Right forelimb (tissue), 1 donor: ENCODE measurements at places on chromosomes 4 and X.

GRCh38 chr4:14254926-14255325 lies 627.4 kb upstream of the BOD1L1 start:
- DNase-seq: no peak

DNA sequence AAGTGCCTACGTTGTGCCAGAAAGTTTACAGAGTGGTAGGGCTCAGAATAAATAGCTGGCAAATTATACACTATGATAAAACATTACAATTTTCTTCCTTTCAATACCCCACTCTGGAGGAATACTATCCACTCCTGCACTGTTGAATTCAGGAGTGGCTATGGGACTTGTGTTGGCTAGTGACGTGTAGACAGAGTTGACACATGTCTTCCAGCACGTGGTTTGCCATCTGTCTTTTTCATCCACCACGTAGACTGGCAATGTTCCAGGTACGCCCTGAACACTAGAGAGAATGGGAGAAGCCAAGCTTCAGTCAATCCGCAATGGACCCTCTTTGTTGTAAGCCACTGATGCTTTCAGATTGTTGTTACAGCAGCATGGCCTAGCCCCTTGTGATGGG lies 168.8 kb upstream of the RBPJ start:
- no peak for DNase-seq

- DNase-seq: no peak
These were observed 1375.3 kb downstream of the PCDH18 start for GRCh38 chr4:136156947-136157346.

DNA sequence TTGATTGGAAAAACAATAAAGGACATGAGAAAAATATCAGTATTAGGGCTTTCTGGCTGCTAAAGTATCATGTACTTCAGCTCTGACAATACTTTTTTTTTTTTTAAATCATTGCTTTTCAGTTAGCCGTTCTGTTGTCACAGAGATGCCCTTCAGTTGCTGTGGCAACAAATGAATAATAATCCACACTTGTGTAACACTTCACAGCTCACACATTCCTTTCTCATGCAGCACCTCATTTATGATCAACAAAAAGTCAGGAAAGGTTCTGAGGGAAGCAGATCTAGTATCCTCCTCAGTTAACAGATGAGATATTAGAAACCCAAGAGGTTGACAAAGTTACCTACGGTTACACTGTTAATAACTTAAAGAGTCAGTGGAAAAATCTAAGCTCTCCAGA lies 444.2 kb upstream of the SLIT2 start:
- no peak for DNase-seq

DNA sequence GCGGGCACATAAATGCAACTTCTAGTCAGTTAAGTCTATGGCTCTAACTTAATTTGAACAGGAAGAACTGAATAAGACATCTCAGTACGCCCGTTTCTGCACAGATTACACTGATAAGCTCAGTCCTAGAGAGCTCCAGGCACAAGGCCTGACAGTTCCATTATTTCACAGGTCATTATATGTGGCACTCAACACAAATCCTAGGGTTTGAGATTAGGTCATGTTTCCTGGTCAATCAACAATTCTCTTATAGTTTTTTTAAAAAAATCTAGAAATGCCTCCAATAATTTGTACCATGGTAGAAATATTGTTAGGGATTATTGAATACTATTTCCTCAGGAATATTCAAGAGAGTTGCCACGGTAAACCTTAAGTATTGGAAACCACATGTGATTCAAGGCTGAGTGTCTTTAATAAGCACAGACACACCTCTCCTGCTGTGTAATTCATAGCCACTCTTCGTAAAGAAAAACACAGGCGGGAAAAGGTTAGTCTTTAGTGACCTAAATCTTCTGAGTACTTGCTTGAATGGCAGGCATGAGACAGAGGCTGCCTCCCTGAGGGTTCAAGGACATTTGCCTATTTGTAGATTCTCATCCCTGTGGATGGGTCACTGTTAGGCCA lies 342.9 kb upstream of the ADGRL3 start:
- no peak for DNase-seq

DNA sequence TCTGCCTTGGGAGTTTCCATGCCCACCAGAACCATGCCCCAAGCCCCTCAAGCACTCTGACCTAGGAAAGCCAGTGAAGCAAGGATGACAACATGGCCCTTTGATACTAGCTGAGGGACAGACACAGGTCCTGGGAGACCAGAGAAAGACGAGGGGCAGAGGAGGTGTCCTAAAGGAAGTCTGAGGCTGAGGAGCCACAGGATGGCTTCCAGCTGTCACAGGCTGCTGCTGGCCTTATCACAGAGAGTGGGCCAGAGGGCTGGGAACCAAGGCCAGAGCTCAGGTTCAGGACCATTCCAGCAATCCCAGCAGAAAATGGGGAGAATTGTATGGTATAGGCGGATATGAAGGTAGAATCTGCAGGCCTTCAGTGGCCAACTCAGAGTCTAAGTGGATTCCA lies 31.7 kb upstream of the MSANTD1 start:
- no peak for DNase-seq

DNA sequence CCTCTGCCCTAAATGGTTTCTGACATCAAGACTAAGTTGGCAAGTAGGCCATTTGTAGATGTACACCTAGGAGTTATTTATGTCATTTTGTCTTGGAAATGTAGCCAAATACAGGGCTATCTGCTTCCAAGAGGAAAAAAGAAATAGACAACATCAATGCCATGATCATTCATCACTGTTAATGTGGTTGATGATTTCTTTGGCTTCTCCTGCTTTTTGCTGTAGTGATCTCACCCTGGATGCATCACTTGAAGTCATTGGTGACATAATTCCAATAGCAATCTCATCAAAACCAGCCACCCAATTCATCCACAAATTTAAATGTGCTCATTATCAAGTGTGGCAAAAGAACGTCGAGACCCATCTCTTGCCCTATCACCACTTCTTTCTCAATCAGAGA lies 222.6 kb upstream of the PPARGC1A start:
- no peak for DNase-seq
